ENCODE measurements at places on chromosomes 2 and 18.

DNA sequence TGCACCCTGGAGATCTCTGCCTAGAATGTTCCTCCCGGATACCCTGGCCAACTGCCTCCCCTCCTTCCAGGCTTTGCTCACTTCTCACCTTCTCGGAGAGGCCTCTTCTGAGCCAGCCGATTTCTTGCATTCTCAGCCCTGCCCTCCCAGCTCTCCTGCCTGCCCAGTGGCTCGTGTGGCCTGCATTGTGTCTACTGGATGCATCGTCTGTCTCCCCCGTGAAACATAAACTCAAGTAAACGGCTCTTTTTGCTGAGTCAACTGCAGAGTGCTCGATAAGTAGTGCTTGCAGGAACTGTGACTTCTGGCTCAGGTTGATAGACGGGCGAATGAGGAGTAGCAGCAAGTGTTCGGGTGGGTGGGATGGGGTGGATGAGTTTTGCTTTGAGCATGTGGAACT is 112.5 kb upstream of the ODC1 start:
- DNase-seq: no peak

DNA sequence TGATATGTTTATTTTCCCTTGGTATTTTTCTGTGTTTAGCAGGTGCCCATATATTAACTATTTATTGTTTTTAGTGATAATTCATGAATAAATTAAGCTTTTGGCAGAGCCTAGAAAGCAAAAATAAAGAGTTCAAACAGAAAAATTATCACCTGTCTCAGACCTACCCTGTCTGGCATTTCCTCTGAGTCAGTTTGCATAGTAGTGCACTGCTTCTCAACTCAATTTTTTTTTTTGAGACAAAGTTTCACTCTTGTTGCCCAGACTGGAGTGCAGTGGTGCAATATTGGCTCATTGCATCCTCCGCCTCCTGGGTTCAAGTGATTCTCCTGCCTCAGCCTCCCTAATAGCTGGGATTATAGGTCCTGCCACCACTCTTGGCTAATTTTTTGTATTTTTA is 793.9 kb downstream of the SUCLG1 start:
- DNase-seq: no peak

DNA sequence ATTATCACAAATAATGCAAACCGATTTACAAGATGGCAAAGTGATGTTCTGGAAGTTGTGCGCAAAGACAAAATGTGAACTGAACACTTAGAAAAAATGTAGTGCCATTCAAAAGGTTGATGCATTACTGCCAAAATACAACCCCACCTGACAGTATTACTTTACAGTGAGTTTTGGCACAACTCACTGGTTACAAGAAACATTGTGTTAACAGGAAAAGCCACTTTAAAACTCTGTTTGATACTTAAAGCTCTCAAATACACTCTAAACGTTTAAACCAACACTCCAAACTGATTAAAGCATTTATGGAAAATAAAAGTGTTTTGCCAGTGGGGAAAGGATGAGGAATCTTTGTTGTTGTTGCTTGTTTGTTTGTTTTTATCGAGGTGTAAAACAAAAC is 173.4 kb upstream of the SATB2 start:
- no peak for DNase-seq

- no peak for DNase-seq
These were observed 45.4 kb downstream of the GORASP2 start for GRCh38 chr2:170974304-170974993.

- no peak for DNase-seq
These were observed 243.5 kb downstream of the GBX2 start for GRCh38 chr2:235924675-235925063.

DNA sequence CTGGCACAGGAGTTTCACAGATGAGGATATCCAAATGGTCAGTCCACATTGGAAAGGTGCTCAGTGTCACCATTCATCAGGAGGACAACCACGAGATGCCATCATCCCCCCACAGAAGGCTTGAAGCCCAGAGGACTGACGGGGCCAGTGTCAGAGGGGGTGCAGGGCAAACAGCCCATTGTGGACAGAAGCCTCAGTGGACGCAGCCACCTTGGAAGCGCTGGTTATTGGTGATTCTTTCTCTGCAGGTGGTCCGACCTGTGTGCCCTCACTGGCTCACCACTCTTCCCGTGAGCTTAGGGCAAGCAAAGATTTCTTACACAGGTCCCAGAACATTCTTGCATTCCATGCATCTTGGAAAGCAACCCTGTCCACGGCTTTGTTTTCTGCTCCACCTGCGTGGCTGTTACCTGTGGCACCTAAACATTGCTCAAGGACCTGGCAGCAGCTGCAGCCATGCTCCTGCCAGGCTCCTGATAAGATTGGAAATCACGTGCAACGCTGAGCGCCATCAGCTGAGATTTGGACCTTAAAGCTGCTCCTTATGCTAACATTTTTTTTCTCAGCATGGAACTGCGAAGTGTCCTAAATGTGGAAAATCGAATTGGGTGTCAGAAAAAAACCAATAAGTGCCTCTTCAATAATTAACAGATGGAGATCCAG is 110.9 kb upstream of the CTDP1 start:
- no peak for DNase-seq

- no peak for DNase-seq
These were observed 241.7 kb downstream of the EPHA4 start for GRCh38 chr2:221330436-221330835.

Data from activated effector memory CD4-positive, alpha-beta T cell treated with Interleukin-2 at 50 U/mL for 16 hours (primary cell).